ENCODE measurements at places on chromosomes 3 and 15.

- no peak for DNase-seq
Measured at GRCh38 chr3:183914856-183915255, 30.2 kb upstream of the PARL start.

- no peak for DNase-seq
Measured at GRCh38 chr3:116216761-116217160, 228.5 kb downstream of the LSAMP start.

DNA sequence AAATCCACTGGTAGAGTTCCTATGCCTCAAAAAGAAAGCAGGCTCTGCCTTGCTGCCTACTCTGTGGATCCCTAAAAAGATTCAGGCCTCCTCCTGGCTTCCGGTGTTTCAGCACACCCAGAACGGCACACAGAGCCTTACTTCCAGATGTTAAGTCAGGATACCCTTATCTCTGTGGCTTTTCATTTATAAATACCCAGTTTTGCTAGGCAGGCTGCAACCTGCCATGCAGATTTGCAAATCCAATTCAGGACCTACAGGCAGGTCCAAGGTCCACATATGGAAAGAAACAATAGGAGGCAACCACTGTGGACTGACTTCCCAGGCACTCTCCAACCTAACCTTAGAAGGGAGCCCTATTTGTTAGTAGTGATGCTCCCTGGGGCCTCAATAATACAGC lies 30.7 kb downstream of the EFL1 start:
- DNase-seq, result no peak

- DNase-seq, result no peak
Measured at GRCh38 chr15:46938169-46938568, 779.1 kb upstream of the SEMA6D start.

GRCh38 chr3:87167628-87168456 lies 59.3 kb upstream of the CHMP2B start:
- no peak for DNase-seq

DNA sequence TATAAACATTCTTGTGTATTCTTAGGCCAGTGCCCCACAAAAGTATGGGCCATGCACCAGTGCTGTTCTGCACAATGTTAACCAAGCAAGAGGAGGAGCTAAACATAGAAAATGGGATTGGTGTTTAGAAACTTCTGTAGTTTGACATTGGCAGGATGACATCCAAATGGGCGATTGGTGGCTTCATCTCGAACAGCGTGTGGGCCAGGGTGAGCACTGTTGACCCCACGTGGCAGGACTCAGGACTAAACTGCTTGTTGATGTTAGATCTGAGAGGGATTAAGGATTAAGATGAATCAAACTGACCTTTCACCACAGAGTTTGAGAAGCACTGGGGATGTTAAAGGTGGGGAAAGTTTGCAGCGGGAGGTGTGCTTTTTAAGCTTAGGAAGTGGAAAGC lies 31.9 kb downstream of the ZNF710 start:
- DNase-seq, result peak; percentile 31

DNA sequence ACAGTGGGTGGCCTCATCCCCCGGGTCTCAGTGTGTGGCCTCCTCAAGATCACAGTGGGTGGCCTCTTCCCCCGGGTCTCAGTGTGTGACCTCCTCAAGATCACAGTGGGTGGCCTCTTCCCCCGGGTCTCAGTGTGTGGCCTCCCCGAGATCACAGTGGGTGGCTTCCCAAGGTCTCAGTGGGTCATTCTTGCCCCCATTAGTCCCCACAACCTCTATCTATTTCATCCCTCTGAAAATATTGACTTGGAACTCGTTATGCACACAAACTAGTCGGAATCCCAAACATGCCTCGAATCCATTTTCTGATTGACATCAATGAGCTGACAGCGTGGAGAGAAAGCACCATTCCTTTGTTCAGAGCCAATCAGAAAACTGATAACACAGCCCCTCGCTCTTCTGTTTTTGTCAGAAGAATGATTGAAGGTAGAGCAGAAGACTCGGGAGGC lies 10.8 kb upstream of the SSUH2 start:
- no peak for DNase-seq

DNA sequence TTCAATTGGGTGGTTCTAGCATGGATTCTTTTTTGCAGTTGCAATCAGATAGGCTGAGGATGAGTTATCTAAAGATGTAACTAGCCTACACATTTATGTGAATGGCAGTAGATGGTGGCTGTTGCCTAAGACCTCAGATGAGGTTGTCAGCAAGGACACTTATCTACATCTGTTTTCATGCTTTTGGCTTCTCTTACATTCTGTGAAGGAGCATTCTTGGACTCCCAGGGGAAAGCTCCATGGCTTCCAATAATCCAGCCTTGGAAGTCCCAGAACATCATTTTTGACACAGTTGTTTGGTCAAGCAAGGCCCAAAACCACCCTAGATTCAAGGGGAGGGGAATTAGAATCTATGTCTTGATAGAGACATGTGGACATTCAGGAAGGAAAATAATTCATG lies 332.2 kb upstream of the RBMS3 start:
- no peak for DNase-seq

DNA sequence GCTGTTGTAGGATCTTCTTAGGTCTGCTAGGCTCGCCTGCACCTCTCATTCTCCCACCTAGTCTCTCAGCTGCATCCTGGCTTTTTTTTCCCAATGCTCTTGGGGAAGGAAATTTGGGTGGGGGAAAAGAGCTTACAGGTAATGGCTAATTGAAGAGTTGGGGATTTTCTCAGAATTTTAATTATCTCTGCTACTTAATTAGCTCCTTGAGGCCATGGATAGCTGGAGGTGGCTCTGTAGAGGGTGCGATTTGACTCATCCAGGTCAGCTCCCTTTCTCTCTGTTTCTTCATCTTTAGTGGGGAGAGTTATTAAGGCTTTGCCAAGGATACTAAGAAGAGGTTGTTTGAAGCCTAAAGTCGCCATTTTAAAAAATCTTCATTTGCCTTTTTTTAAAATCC lies 22.6 kb downstream of the SNAPC5 start:
- no peak for DNase-seq

GRCh38 chr3:32553973-32554372 lies 16.7 kb downstream of the DYNC1LI1 start:
- no peak for DNase-seq

DNA sequence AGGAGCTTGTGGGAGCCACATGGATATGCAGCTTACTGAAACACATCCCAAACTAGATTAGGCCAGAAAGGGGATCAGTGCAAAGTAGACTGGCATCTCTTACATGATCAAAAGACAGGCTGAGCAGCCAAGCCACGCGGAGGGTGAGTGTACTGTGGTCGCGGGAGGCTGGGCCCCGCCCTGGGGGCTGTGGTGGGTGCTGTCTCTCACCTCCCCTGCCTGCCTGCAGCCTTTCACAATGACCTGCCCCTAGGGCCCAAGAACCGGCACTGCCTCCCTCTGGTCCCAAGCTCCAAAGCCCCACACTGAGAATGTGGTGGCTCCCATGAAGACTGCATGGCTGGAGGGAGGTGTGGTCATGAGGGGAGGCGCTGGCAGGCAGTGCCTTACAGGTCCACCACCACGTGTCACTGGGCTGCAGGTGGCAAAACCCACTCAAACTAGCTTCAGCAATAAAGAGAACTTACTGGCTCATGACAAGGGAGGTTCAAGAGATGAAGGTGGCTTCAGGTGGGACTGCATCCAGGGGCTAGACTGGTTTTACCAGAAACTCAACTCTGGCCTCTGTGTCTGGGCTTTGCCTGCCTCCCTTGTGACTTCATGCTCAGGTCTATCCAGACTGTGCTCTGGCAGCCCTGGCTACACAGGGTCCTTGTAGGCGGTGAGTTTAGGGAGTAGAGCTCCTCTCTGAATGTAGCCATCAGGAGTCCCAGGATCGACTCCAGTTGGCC lies 27.4 kb upstream of the PLXND1 start:
- no peak for DNase-seq

DNA sequence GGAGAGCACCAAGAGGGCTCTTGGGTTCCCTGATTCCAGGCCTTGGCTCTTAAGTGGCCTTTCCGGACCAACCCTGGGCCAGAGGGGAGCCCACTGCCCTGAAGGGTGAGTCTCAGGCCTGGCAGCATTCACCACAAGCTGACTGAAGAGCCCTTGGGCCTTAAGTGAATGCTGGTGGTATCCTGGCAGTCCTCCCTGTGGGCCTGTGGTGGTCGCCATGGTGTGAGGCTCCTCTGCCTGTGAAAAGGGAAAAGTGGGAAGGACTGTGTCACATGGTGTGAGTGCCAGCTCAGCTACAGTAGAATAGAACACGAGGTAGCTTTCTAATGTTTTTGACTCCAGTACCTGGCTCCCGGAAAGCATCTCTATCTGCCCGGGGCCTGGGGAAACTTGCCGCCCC lies 15.3 kb downstream of the CHDH start:
- DNase-seq, result no peak

GRCh38 chr3:13372656-13373055 lies 47.5 kb downstream of the NUP210 start:
- DNase-seq, result no peak

GRCh38 chr3:143538577-143538981 lies 309.7 kb downstream of the SLC9A9 start:
- no peak for DNase-seq
